ENCODE measurements at places on chromosomes 3 and 15.

GRCh38 chr3:10726787-10727186 lies 89.2 kb upstream of the SLC6A11 start:
- no peak for DNase-seq

DNA sequence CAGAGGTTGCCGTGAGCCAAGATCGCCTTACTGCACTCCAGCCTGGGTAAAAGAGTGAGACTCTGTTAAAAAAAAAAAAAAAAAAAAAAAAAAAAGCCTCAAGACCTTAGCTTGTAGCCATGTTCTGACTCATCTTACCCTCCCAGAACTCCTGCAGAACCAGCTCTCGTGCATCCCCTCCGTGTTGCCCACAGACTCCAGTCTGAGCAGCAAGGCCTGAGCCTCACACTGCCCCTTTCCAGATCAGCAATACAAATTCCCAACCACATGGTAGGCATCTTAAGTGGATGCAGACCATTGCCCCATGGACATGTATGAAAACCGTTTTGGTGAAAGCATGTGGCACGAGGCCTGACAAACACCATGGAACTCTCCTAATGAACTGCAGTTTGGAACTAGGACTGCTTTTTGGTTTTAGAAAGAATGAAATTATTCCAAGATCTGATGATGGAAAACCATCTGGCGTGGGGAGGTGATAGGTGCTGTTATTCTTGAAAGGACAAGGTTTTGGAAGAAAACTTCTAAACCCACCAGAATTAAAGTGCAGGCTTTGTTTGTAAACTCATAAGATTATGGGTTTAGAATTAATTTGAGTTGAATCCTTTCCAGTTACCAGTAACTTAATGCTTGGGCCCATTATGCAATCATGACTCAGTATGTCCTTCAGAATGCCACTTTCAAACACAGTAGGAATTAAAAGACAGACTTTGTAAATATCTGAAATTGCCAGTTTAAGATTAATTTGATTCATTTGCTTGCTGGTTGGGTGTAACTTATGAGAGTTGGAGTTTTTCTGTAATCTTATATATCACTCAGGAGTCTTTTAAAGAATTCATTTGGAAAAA lies 163.7 kb upstream of the LRTM1 start:
- no peak for DNase-seq

DNA sequence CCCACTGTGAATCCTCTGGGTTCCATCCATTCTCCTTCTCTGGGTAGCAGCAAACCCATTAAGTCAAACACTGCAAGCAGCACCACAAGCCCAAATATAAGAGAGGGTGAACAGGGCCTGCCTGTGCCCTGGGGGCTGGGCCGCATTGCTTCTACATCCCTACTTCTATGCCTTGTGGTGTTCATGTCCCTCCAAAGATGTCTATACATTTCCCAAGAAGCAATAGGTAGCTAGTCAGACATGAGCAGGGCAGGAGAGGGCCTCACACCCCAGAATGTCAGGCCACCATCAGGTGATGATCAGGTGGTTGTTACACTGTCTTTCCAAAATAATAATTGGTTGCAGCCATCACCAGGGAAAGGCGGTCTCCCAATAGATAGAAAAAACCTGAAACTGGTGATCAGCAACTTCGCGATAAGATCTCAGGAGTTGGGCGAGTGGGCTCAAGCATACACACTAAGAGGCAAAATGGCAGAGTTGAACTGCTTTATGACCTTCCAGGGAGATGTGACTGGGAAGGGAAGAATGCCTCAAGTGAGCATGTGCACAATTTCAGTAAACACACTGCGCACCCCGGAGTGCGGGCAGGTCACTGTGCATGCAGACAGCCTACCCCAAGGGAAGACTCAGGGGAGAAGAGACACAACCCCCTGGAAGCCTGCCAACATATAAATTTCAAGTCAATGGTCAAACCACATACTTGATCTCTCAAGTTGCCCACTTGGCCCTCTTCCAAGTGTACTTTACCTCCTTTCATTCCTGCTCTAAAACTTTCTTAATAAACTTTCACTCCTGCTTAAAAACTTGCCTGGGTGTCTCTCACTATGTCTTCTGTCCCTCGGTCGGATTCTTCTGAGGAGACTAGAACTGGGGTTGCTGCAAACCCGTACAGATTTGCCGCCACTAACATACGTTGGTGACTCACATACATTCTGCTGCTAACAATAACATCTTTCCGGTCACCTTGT lies 39.9 kb downstream of the KLF15 start:
- DNase-seq: no peak

- DNase-seq: no peak
Observed at GRCh38 chr3:122668930-122669730, 11.5 kb upstream of the PARP14 start.

DNA sequence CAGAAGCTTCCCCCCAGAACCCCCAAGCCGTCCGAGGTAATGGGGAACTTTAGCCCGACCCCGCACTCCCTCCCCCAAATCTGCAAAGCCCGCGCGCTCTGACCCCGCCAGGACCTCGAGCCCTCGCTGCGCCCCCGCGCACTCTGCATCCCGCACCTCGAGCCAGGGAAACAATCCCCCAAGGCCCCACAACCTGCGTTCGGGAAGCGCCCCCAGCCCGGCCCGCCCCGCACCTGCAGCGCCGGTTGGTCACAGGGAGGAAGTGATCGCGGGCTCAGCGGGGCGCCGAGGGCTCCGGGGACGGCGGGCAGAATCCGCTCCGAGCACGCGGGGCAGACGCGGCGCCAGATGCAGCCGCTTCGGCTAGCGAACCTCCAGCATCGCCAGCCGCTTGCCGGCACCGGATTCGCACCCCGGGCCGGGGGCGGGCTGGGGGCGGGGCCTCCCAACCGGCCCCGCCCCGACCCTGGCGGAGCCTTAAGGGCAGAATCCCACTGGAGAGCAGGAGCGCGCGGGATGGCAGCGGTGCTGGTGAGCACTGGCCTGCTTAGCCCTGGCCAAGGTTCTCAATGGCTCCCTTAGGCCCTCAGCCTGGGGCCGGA lies at the start of gene CAMKV:
Gene CAMKV, minus strand, starts transcription at position 382 of the 602 bp plus-strand sequence. CDS start 7,518 bp downstream, outside the sequence.
- no peak for DNase-seq

All from stimulated activated CD8-positive, alpha-beta memory T cell treated with anti-CD3 and anti-CD28 coated beads, Interleukin-7, amount 100 ng/mL, for 4 hours (primary cell).